ENCODE measurements at places on chromosomes 16 and 17. TPM values are rescaled to one million over a fixed set of nuclear protein-coding genes. Genes with fewer than 3 reads are reported as not detected.

GRCh38 chr16:23060458-23061320 lies 88.6 kb downstream of the USP31 start:
- DNase-seq = peak; percentile 87

DNA sequence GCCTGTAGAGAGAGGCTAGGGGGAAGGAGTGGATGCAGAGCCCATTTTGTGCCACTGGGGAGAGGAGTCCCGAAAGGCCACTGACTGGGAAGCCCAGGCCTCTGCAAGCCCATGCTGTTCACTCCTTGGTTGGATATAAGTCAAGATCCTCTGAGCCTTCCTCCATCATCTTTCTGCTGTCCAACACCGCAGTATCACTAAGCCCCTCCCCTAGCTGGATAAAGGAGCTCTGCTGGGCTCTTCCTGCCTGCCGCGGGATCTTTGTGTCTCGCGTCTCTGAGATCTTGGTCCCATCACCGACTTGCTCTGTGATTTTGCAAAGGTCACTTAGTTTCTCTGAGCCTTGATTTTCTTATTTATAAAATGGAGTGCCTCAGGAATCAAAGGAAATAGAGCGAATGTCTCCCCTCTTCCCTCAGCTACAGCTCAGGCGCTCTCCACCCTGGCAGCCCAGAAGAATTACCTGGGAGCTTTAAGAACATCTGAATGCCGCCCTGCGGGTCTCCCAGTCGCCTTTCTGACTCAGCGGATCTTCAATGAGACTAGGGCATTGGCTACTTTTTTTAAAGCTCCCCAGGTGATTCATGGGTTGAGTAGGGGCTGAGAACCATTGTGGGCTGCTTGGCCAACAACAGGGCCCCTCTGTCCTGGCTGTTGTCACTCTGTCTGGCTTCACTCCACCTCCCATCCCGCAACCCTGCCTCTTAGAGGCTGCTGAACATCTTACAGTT lies 25.2 kb upstream of the TMEM220 start:
- DNase-seq = peak; percentile 81

Gene TBC1D3H
- not detected for total RNA-seq

DNA sequence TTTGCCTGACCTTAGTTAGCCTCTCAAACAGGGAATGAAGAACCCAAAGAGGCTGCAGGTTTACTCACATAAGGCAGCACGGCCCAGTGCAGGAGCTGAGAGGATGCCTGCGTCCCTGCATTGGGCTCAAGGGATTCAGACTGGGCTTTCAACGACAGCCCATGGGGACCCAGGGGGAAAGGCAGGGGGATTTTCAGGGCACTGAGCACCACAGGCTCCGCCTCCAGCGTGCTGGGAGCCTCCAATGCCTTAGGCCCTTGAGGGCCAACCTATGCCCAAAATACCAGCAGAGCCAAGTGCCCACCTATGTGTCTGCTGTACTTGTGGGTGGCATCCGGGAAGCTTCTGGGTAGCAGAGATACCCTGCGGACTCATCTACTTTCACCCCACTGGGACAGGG lies 22.3 kb downstream of the DCAKD start:
- DNase-seq = no peak

- DNase-seq = no peak
Observed at GRCh38 chr17:81722184-81723120, 10.4 kb downstream of the SLC25A10 start.

All from GM23338 (cell line).